ENCODE measurements at places on chromosomes 2 and 18. TPM values are rescaled to one million over a fixed set of nuclear protein-coding genes. Genes with fewer than 3 reads are reported as not detected.

MOGAT1 gene
- not detected for total RNA-seq

PLEKHH2 gene
- total RNA-seq = 5.7 TPM

NFATC1 gene
- 50.2 TPM for total RNA-seq

C1GALT1C1L gene
- 0.31 TPM for total RNA-seq

APCDD1 gene
- not detected for total RNA-seq

NDC80 gene
- 3.3 TPM for total RNA-seq

SLC30A3 gene
- total RNA-seq = not detected

ZNF804A gene
- not detected for total RNA-seq

TLX2 gene
- not detected for total RNA-seq

CFAP65 gene
- not detected for total RNA-seq

ATP6V1C2 gene
- not detected for total RNA-seq

SLC4A3 gene
- total RNA-seq = 0.19 TPM

TSGA10 gene
- total RNA-seq = 23.8 TPM

SDC1 gene
- not detected for total RNA-seq

AQP12A gene
- not detected for total RNA-seq

HOXD3 gene
- total RNA-seq = not detected

MARCO gene
- not detected for total RNA-seq

MMADHC gene
- 84.9 TPM for total RNA-seq

LCT gene
- total RNA-seq = 0.36 TPM

CCBE1 gene
- total RNA-seq = not detected

SCG2 gene
- not detected for total RNA-seq

NGEF gene
- total RNA-seq = not detected

CYB5A gene
- total RNA-seq = 42.3 TPM

CCDC148 gene
- total RNA-seq = not detected

TSPYL6 gene
- not detected for total RNA-seq

POLR1B gene
- 33.8 TPM for total RNA-seq

COL5A2 gene
- total RNA-seq = 1.6 TPM
